ENCODE measurements at places on chromosomes 12 and 14.

DNA sequence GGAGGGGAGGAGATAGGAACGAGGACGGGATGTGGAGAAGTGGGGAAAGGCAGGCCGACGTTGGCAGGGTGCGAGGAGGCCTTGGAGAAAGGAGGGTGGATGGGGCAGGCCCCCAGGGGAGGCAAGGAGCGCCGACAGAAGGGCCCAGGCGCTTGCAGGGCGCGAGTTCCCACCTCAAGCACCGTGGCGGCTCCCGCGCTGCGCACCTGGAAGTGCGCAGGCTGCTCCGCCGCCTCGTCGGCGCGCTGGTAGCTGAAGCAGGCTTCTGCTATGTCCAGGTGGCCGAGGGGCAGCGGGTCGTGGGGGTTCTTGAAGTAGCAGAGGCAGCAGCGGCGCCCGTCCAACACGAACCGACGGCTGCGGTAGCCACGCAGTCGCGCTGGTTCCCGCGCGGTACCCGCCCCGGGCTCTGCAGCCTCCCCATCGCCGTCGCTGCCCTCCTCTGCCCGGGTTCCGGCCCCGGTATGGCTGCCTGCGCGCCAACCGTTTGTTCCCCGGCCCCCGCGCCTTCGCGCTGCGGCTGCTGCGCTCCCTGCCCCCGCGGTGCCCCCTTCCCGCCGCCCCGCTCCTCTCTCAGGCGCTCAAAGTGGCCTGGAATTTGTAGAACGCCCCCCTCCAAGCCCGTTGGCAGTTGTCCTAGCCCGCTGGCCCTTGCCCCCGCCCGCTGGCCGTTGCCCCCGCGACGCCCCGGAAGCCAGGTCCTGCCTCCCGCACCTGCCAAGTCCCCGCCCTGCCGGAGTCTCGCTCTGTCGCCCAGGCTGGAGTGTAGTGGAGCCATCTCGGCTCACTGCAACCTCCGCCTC is 1.1 kb upstream of the ACTR6 start:
- peak; percentile 70 for DNase-seq

DNA sequence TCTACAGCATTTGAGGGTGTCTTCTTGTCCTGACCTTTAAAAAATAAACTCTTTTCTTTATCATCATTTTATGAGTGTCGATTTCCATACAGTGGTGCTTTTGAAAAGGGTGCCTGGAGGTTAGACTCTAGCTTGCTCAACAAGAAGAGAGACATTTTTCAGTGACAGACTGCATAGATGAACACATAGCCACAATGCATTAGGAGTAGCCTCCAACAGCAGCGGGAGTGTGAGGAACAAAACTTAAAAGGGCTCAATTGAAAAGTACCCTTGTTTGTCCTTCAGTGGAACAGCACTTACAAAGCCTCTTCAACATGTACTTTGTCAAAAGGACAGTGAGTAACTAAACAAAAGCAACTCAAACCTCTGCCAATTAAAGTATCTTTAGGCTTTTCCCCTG is 119.3 kb downstream of the SOX5 start:
- no peak for DNase-seq

GRCh38 chr12:89552376-89552775 is 26.5 kb upstream of the POC1B start:
- no peak for DNase-seq

DNA sequence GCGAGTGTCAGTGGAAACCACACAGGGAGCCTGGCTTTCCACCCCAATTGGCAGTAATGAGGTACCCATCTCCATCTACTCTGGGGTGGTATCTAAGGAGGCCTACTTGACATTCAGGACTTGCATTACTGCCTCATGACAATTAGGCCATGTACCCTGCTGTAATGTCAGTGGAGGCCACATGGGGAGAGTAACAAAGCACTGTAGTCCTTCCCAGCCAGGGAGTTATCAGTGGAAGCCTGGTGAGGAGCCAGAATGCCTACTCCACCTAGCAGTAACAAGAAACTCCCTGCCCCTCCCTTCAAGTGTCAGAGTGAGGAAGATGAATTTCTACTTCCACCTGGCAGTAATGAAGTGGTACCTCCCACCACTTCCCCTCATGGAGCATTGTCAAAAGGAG is 12.5 kb downstream of the TIMM9 start:
- DNase-seq, result no peak

DNA sequence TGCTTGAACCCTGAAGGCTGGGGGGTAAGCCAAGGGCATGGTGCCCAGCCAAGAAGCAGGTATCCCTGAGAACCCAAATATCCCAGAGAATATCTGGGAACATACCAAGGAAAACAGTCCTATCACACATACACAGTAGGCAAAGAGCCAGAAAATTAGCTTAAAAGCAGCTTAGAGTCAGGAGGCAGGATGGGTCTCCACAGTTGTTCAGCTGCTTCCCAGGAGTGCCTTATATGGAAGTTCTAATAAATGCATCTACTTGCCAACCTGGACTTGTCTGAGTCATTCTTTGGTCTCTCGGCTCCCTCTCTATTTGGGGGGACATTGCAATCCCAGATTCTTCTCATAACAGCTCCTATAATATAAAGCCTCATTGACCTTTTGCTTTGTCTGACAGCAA is 9.0 kb upstream of the GPR135 start:
- DNase-seq, result no peak

GRCh38 chr14:99258341-99258861 is 13.6 kb downstream of the BCL11B start:
- DNase-seq, result no peak

GRCh38 chr12:12070674-12071656 is at the start of gene BCL2L14:
Gene BCL2L14, plus strand, starts transcription at chr12:12070939. Its CDS starts 8,367 bp downstream, at chr12:12079306.
- no peak for DNase-seq

DNA sequence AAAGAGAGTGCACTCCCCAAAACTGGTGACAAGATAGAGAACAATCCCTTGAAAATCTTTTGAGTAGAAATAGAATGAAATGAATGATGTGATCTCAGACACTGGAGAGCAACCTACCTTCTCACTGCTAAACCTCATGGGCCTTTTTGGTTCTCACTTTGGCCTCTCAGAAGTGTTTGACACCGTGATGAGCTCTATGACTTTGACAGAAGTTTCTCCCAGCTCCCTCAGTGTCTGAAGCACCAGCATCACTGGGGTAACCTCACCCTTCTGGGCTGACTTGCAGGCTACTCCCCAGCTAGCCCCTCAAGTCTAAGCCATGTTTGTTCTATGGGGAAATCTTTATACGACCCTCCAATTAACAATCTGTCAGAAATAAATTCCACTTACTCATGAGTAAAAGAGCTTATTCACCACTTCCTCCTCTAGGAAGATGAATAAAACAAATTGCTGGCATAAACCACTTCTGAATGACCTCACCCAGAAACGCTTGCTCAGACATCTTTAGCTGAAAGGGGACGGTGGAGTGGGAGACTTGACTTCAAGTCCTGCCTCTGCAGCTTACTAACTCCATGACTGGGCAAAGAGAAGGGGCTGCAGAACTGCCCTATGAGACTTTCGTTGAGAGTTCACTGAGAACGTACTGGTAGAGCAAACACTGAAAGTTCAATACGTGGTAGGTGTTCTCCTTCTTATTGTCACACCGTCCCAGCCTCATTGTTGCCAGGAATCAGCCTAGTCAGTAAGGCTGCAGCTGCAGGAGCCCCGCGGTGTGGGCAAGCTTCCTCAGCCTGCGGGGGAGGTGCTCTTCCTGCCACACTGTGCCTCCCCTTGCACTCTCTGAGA is 46.5 kb downstream of the ST8SIA1 start:
- no peak for DNase-seq

DNA sequence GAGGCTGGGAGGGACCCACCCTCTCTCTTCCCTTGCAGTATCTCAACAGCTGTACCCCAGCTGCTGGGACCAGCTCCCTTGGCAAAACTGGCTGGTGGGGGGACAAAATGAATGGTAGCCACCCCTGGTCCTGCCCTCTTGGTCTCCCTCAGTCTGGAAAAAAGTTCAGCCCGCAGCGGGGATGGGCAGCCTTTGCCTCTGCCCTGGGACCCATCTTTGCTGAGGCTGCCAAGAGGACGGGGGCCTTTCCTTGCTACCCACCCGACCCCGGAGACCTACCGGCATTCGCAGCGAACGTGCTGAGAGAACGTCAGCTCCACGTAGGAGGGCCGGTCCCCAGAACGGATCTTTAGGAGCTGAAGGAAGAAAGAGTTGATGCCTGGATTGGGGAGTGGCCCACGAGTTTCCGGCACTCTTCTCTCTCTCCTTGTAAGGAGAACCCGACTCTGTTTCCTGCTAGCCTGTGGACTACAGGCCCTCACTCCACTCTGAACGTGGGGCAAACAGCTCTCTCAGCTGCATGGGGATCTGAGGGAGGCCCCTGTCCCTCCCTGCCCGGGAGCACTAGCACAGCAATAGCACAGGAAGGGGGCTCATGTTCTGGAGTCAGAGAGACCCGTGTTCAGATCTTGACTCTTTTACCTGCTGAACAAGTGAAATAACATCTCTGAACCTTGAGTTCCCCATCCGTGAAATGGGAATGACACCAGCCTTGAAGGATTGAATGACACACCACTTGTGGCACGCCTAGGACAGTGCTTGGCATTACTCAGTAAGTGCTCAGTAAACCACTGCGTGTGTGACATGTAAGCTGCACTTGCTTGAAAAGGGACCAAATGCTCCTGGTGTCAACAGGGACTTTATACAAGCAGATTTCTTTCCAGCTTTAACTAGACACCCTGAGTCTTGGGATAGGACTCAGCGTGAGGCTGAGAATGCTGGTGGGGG is 6.9 kb downstream of the PGF start:
- DNase-seq, result no peak

- DNase-seq, result no peak
These were observed 861.1 kb downstream of the GALC start for GRCh38 chr14:87131879-87132278.

GRCh38 chr14:59755409-59756135 is 115.0 kb downstream of the RTN1 start:
- DNase-seq, result no peak

DNA sequence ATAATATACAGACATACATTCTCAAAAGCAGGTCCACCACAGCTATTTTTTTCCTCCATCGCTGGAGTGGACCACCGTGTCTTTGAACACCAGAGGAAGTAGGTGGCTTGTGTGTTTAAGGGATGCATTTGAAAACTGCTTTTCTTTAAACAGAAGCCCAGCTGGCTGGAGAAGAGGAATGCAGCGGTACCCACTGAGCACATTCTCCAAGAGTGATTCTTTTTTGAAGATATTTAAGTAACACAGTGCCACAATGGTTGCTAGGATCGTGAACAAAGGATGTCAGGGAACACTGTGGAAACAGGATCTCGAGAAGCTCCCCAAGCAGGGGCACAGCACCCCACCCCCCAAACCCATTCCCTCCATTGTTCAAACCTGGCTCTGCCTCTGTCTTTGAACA is 286.6 kb upstream of the PWP1 start:
- DNase-seq, result no peak

DNA sequence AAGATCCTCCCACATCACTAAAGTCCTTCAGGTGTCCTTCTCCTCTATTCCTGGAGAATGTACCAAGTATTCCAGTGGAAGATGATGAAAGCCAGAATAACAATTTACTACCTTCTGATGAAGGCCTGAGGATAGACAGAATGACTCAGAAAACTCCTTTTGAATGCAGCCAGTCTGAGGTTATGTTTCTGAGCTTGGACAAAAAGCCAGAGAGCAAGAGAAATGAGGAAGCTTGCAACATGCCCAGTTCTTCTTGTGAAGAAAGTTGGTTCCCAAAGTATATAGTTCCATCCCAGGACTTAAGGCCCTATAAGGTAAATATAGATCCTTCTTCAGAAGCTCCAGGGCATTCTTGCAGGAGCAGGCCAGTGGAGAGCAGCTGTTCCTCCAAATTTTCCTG is 54.6 kb upstream of the HELB start:
- DNase-seq, result no peak

GRCh38 chr12:25126746-25127145 is 68.2 kb downstream of the DNAI7 start:
- DNase-seq, result no peak

GRCh38 chr12:56929780-56930179 is 4.4 kb downstream of the SDR9C7 start:
- DNase-seq, result no peak

DNA sequence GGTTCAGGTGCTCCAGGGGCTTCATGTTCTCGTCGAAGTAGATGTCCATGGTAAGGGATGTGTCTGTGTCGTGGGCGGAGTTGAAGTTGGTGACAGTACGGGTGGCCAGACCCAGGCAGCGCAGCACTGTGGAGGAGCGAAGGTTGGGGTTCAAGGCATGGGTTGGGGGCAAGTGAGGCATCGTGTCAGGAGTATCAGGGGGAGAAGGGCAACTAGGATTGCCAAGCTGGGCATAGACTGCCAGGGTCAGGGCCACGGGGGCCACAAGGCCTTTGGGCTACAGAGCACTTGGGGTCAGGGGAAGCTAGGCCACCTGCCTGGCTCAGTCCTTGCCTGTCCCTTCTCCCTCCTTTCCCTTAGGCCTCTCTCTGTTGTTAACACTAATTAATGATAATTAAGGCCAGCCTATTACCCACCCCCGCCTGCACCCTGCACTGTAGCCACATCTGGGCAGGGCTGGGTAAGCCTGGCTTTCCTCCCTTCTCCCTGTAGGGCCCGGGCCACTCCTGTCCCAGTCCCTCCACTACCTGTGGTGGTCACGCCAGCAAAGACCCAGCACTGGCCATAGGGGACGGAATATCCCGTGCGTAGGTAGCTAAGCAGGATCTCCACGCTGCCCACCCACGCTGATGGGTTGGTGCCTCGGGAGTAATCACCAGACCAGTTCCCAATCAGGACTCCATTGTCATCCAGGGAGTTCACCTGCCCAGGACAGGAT is 4.3 kb downstream of the TGM1 start:
- no peak for DNase-seq
